ENCODE measurements at places on chromosomes 6 and 20.

DNA sequence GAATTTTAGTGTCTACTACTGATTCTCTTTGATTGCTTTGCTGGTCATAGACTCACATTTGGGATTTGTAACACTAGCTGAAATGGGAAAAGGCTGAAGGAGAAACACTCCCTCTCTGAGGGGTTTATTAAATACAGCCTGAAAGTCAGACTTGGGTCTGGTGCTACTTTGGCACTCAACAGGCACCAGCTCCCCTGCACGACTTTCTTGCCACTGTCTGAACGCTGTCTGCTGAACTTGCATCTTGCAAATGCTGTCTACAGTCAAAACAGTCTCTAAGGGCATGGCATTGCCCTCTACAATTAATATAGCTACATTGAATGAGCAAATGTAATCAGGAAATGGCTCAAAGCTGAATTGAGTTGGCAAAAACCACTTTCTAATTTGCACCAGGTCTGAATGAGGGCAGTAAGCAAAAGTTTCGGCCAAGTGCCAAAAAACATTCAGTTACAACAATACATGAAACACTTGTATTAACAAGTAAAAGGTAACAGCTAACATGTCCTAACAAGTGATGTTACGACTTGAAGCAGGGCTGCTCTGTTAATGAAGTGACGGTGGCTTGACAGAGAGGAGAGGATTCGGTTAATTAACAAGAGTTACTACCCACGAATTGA, 119.5 kb downstream of the FOXC1 start:
- DNase-seq: no peak

DNA sequence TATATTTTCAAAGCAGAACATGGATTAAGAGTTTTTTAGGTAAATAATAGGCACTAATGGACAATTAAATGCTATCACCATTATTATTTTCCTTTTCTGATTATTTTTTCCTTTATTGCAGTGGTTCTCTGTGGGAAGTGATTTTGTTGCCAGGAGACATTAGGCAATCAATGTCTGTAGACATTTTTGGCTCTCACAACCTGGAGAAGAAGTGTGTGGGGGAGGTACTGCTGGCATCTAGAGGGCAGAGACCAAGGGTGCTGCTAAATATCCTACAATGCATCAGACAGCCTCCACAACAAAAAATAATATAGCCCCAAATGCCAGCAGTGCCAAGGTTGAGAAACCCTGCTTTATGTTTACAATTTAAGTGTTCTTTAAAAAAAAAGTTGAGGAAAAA, 8.3 kb downstream of the IFNGR1 start:
- no peak for DNase-seq

- DNase-seq: no peak
Observed at GRCh38 chr6:56951049-56951831, 3.7 kb upstream of the BEND6 start.

DNA sequence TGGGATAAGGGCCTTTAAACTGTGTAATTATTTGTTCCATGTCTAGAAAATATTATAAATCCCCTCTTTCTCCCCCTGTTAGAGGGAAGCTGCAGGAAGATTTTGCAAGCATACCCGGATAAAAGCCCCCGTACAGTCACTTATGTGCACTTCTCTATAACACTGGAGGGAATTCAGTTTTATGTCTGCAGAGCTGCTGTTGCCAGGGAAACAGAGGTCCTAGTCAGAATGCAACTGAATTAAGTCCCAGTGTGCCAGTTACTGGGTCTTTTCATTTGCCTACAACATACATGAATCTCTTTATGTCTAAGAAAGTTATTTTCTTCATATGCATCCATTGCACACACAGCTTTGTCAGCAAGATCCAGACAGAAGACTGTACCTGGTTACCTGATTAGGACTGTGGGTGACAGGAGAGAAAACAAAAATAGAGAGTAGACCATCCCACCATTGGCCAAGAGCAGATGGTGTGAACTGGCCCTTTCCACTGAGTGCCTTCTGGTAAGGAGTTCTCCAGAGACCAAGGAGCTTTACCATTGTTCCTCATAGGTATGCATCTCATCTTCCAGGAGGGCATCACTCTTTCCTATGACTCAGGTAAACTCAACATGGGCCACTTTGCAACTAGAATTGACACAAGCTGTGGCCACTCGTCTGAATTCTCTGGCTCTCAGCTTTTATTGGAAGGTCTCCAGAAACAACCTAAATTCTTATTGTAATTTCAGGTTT, 180.8 kb upstream of the PHACTR1 start:
- DNase-seq: no peak
